IMR-90 (cell line): ENCODE measurements at places on chromosomes 2 and 18. TPM values are rescaled to one million over a fixed set of nuclear protein-coding genes. Genes with fewer than 3 reads are reported as not detected.
A peak's percentile ranks its signal among the peaks of the same experiment; 100 is the strongest.

The TM4SF20 gene
- under 0.01 TPM in 2 replicates for total RNA-seq

The IKZF2 gene
- total RNA-seq, result 19.4 and 25.5 TPM in 2 replicates

The CPO gene
- not detected in 2 replicates for total RNA-seq

- H3K4me1 ChIP-seq, result no peaks in the 10 kb centered on the region
- no peak overlapping the region for H3K4me3 ChIP-seq
- H3K27me3 ChIP-seq, result no peaks in the 10 kb centered on the region
- peak overlapping the region; percentile 55; the same call in 1 of the 2 replicates for H3K27ac ChIP-seq
- no peaks in the 10 kb centered on the region for H3K36me3 ChIP-seq
- DNase-seq, result peak; percentile 66
Observed at GRCh38 chr2:182020286-182021070, 34.8 kb downstream of the PPP1R1C start.

GRCh38 chr2:102301867-102302362 is 9.4 kb upstream of the IL1RL1 start:
- peak; percentile 32 for DNase-seq
- 0 out of 2 replicates have a peak, but pooled peaks cover 2% of the 10 kb centered on the region for H3K4me1 ChIP-seq
- no peaks in the 10 kb centered on the region for H3K36me3 ChIP-seq
- H3K27me3 ChIP-seq, result no peaks in the 10 kb centered on the region
- H3K4me3 ChIP-seq, result no peak overlapping the region

GRCh38 chr2:237686659-237687136 is 59.3 kb downstream of the LRRFIP1 start:
- H3K36me3 ChIP-seq, result peaks cover 2% of the 10 kb centered on the region; the same call in 1 of the 2 replicates
- H3K27me3 ChIP-seq, result no peaks in the 10 kb centered on the region
- H3K4me3 ChIP-seq, result no peak overlapping the region
- peak overlapping the region; percentile 29; the same call in 1 of the 2 replicates for H3K27ac ChIP-seq
- H3K4me1 ChIP-seq, result peaks cover 15% of the 10 kb centered on the region

DNA sequence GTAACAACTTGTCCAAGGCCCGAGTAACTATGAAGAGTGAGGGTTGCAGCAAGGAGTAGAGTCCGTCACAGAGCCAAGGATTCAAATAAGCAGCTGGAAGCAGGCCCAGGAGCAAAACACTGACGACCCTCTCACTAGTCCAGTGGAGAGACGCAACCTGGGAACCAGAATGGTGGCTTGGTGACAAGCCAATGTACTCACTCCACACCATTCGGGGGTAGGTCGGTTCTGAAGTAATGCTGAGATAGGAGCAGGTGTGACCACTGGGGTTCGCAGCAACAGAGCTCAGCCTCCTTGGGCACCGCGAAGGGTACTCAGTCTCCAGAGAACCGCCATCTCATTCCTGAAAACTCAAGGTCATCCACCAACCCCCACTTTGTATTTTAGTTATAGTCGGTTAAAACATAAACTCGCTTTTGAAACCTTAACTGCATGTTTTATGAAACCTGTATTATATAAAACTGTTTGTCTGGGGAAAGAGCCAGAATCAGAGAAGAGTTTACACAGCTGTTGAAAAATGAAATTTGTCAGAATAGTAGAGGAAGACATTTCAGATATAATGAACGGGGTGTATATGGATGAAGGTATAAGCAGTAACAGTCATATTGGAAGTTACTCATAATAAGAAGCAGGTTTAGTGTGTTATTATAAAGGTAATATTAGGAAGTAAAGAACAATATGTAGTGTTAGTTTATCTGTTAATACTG is 8.6 kb downstream of the ANKRD62 start:
- no peak overlapping the region for H3K27ac ChIP-seq
- H3K4me3 ChIP-seq, result no peak overlapping the region
- DNase-seq, result no peak
- H3K27me3 ChIP-seq, result peaks cover 7% of the 10 kb centered on the region

- H3K27ac ChIP-seq, result no peak overlapping the region
- H3K4me3 ChIP-seq, result no peak overlapping the region
- no peaks in the 10 kb centered on the region; the same call in 1 of the 2 replicates for H3K27me3 ChIP-seq
- no peaks in the 10 kb centered on the region for H3K36me3 ChIP-seq
Observed at GRCh38 chr18:46402396-46402795, 254.6 kb downstream of the LOXHD1 start.

DNA sequence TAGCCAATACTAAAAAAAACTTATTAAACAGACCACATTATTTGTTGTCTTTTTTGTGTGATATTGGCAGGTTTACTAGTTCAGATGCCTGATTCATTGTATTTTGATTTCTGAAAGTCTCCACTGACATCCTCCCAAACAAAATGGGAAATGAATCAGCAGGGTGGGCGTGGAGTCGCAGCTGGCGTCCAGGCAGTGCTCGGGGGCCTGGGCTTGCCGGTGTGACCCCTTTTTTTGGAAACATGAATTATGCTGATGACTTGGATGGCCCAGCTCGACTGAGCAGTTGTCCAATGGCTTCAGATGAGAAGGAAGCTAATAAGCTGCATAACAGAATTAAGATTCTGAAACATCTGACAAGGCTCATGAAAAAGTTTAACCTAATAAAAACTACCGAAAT is 1.7 kb upstream of the KCNG2 start:
- H3K27ac ChIP-seq, result no peak overlapping the region
- peaks cover 13% of the 10 kb centered on the region for H3K4me1 ChIP-seq
- H3K27me3 ChIP-seq, result peaks cover 30% of the 10 kb centered on the region
- no peak for DNase-seq
- H3K36me3 ChIP-seq, result no peaks in the 10 kb centered on the region
- H3K4me3 ChIP-seq, result no peak overlapping the region

GRCh38 chr2:179622112-179622511 is 239.3 kb downstream of the ZNF385B start:
- no peaks in the 10 kb centered on the region for H3K36me3 ChIP-seq
- H3K27ac ChIP-seq, result no peak overlapping the region
- no peaks in the 10 kb centered on the region for H3K27me3 ChIP-seq
- DNase-seq, result peak; percentile 81
- peaks cover 3% of the 10 kb centered on the region; the same call in 1 of the 2 replicates for H3K4me1 ChIP-seq

DNA sequence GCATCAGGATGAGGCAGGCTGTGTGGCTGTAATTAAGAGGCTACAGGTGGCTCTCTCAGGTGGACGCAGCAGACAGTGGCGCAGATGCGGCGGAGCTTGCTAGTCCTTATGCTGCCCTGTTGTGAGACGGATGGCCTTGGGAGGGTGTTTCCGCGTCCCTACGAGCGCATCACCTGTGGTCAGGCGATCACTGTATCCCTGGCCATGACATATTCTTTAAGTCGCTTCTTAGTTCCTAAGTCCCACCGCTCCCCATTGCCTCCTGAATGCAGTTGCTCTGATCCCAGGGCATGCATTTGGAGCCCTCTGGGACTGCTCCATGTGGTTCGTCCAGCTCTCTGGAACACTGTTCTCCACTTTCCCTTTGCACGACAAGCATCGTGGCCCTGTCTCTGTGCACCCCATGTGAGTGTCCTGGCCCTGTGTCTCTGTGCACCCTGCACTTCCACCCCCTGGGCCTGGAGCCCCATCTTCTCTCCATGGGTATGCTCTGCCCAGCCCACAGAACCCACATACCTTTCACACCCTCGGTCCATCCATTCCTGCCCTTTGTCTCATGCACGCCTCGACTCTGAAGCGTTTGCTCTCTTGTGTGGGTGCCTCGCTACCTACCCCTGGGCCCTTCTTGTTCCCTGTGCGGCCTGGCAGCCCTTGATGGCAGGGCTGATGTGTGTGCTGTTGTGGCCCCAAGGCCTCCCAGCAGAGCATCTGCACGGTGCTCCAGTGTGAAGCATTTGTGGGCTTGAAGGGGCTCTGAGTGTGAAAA is 74.4 kb downstream of the SH3RF3 start:
- DNase-seq, result no peak
- no peak overlapping the region for H3K27ac ChIP-seq
- peaks cover 5% of the 10 kb centered on the region for H3K4me1 ChIP-seq
- no peak overlapping the region for H3K4me3 ChIP-seq
- no peaks in the 10 kb centered on the region for H3K36me3 ChIP-seq

- DNase-seq, result peak; percentile 10
- H3K4me3 ChIP-seq, result no peak overlapping the region
- no peaks in the 10 kb centered on the region for H3K36me3 ChIP-seq
- H3K27ac ChIP-seq, result no peak overlapping the region
- H3K4me1 ChIP-seq, result no peaks in the 10 kb centered on the region
- no peaks in the 10 kb centered on the region for H3K27me3 ChIP-seq
Observed at GRCh38 chr2:166388481-166389070, 12.8 kb upstream of the SCN9A start.

- peak; percentile 30 for DNase-seq
- no peaks in the 10 kb centered on the region for H3K27me3 ChIP-seq
- no peak overlapping the region for H3K27ac ChIP-seq
- H3K4me3 ChIP-seq, result no peak overlapping the region
- peaks cover 18% of the 10 kb centered on the region for H3K36me3 ChIP-seq
- peaks cover 7% of the 10 kb centered on the region for H3K4me1 ChIP-seq
Observed at GRCh38 chr2:223997938-223998337, 40.7 kb downstream of the MRPL44 start.

- H3K4me1 ChIP-seq, result no peaks in the 10 kb centered on the region
- no peak for DNase-seq
- H3K4me3 ChIP-seq, result no peak overlapping the region
- no peaks in the 10 kb centered on the region for H3K27me3 ChIP-seq
Observed at GRCh38 chr18:51330148-51330547, 132.7 kb upstream of the MEX3C start.
